ENCODE measurements at places on chromosomes 7 and 10.

GRCh38 chr7:157269341-157270059, 67.3 kb upstream of the DNAJB6 start:
- no peak for DNase-seq

DNA sequence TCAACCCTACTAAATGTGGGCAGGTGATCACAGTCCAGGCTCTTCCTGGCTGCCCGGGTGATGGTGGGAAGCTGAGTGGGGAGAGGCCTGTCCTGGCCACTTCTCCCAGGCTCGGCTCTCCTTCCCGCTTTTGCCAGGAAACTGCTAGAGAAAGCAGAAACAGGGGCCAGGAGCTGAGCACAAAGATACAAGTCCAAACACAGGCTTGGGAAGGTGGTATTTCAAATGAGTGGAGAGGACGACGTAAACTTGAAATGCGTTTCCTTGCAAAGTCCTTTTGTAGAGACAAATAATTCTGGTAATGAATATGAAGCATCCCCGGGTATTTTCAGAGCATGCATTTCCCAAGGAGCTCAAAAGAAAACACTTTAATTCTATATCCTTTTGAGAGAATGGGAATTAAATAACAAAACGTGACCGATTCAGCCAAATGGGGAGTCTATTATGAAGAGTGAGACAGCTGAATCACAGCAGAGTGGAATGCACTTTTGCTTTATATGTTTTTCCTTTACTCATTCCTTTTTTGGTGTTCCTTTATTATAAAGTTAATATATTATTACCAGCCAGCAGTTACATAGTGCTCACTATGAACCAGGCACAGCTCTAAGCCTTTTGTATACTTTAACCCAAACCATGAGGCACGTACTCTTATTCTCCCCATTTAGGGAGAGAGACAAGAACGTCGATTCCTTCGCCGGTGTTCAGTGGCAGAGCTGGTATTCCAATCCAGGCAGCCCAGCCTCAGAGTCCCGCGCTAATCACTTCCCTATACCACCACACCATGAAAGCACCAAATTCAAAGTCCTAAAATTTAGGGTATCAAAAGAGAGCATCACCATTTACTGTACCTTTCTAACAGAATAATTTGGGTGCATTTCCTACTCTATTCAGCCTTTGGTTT, 218.2 kb upstream of the KLF14 start:
- DNase-seq = no peak

DNA sequence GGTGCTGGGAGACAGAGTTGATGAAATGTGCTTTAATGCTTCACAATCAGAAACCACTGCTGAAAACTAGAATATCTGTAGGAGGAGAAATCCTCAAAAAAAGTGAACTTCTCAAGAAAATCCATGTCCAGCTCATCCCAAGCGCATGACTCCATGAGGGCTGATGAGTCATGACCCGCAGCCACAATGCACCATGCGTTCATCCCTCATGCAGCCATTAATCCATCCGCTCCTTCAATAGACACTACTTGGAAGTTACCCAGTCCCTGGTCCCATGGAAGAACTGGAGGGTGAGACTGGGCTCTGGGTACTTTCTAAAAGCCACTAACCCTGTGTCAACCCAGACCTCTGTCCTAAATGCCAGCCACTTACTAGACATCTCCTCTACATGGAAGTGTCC, 24.4 kb downstream of the TMEM273 start:
- DNase-seq = no peak

GRCh38 chr10:100979791-100980272, 7.5 kb downstream of the MRPL43 start:
- DNase-seq = no peak

DNA sequence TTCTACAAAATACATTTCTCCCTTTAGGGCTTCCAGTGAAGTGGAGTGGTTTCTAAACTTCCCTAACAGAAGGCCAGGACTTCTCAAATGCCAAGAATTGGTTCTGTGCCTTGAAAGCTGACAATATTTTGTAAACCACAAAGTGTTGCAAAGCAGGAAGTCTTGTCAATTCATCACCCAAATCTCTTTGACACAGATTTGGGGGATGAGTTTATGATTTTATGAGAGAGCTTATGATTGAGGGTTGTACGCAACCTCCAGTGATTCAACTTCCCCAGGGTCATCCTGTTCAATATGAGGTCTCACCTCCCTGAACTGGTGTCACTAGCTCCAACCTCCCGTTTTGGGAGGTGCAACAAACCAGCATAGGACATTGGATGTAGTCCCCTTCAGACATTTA, 83.7 kb downstream of the PRLHR start:
- DNase-seq = no peak

- no peak for DNase-seq
These were observed 148.8 kb downstream of the NOC3L start for GRCh38 chr10:94213980-94214379.

GRCh38 chr7:29277436-29278215, 83.1 kb downstream of the CHN2 start:
- no peak for DNase-seq

- no peak for DNase-seq
These were observed 20.3 kb downstream of the YWHAG start for GRCh38 chr7:76338298-76339084.

DNA sequence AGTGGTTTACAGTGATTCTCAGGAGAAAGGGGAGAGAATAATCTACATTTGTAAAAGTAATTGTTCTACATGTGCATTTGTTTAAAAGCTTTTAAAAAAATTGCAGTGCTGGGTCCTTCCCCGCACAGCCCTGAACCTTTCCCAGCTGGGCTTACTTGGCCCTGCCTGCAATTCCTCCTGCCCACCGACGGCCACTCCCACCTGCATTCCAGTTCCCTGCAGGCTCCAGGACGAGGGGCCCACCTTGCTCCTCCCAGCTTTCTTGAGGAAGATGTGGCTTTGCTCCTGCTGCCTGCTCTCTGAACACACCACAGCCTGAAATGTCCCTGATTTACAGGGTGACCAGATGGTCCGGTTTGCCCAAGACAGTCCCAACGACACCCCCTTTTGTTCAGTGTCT, 222.7 kb downstream of the PRPF18 start:
- DNase-seq = no peak

- DNase-seq = no peak
These were observed 36.9 kb downstream of the STK32C start for GRCh38 chr10:132270721-132271457.

GRCh38 chr7:137985253-137985896, 16.5 kb downstream of the CREB3L2 start:
- DNase-seq = no peak

- no peak for DNase-seq
These were observed 14.8 kb upstream of the VWDE start for GRCh38 chr7:12418452-12418851.

- DNase-seq = no peak
These were observed 18.7 kb downstream of the PTPRE start for GRCh38 chr10:127925471-127926207.

GRCh38 chr10:83167081-83167480, 972.2 kb upstream of the GHITM start:
- DNase-seq = no peak

DNA sequence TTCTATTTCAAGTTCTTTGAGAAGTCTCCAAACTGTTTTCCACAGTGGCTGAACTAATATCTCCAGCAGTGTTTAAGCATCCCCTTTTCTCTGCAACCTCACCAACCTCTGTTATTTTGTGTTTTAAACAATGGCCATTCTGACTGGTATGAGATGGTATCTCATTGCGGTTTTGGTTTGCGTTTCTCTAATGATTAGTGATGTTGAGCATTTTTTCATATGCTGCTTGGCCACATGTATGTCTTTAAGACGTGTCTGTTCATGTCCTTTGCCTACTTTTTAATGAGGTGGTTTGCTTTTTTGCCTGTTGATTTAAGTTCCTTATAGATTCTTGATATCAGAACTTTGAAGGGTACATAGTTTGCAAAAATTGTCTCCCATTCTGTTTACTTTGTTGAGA, 156.6 kb upstream of the IMMP2L start:
- no peak for DNase-seq

GRCh38 chr10:70440296-70441160, 953 bp downstream of the NODAL start:
- DNase-seq = no peak

DNA sequence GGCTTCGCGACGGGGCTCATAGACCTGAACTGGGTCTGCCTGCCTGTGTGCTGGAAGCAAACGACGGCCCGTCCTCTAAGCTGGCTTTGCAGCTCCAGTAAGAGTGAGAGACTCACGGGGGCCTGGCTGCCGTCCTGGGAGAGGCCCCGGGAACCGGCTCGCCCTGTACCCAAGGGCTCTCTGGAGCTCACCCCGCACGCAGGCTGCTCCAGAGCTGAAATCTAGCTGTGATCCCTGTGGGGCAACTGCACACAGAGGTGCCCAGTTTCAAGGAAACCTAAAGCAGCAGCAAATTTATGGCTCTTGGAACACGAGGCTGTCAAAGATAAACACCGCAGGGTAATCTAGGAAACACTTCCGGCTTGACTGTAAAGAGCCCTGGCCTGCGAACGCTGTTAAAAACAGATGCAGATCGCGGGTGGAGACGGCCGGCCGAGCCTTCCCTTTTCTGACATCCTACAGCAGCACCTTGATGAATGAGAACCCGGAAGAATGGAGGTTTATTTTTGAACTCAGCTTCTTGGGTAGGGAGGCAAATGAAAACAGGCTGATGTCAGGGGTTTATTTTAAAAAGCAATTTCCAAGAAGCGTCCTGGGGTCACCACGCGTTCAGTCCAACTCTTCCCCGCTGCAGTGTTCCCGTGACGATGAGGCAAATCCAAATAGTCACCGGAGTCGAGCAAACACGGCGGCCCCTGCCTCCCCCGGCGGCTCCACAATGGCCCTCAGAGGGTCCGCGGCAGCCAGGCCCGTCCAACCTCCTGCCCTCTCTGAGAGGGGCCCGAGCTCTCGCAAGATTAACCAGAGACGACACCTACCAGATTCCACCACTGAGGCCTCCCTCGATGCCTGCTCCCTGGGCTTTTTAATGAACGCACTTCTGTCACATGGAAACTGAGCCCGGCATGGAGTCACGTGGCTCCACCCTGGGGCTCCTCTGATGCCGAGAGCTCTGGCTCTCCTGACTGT, 29.6 kb downstream of the AMZ1 start:
- no peak for DNase-seq
